ENCODE measurements at places on chromosomes 7 and 10.

- DNase-seq: no peak
Observed at GRCh38 chr10:32906595-32906994, 51.4 kb downstream of the ITGB1 start.

DNA sequence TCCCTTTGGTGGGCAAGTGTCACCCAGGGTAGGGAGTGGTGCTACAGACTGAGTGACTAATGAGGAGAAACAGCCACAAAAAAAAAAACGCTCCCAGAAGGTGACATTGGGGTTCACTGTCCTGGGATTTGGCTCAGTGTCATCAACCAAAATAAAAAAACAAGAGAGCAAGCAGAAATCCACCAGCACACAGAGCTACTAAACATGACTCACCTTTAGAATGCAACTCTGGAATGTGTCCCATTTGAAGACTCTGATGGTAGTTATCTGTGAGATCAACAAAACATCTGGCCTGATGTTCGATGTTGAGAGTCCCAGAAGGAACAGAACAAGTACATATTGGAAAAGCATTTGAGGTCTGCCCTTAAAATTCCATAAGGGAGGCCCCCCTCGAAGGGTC lies 200.3 kb upstream of the LYZL2 start:
- DNase-seq: peak; percentile 53

DNA sequence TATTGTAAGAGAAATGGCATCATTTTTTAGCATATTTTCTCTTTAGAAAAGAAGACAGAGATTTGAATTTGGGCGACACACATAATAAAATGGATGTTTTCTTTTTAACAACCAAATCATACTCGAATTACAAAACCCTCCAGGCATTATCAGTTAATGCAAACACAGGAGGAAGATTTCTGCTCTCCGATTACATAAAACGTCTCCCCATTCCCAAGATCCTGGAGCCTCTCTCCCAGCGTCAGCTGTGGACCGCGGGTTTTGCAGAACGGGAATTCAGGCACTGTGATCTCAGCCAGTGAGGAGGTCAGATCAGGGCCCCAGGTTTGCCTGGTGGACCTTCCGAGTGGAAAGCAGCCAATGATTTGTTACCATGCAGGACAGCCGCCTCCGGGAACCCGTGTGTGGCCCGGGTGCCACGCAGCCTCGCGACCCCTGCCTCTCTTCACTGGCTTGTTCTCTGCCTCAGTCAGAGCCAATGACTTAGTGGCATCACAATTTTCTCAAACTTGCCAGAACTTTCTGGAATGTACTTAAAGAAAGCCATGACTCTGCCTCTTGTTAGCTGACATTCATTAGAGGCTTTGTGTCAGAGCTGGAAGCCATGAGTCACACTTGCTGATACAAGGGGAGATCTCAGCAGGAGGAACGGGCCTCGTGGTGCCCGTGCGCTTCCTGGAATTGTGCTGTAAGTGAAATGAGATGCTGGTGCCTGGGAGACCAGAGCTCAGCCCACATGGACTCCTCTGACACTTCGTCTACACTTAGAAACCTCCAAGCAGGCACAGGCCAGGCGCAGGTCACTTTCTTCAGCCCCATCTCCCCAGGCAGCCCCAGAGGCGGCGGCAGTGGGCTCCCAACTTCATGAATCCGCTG lies 246.1 kb downstream of the KLF6 start:
- peak; percentile 97 for DNase-seq

- no peak for DNase-seq
Observed at GRCh38 chr7:29763266-29763665, 43.0 kb upstream of the WIPF3 start.

DNA sequence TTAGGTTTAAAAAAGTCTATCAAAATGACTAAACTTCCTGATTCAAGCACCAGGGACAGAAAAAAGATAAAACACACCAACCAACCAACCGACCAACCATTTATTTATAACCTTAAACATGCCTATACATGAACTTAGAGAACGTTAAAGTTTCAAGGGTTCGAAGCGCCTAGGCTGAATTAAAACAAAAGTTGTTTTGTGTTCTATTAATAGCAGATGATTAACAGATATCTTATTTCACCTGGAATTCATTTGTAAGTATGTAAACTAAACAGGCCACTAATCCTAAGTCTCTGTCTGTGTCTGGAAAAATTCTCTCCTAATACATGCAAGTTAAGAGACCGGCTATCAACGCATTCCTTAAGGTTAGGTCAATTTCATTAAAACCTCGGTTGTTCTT lies 1.4 kb downstream of the BAIAP2L1 start:
- DNase-seq: no peak

DNA sequence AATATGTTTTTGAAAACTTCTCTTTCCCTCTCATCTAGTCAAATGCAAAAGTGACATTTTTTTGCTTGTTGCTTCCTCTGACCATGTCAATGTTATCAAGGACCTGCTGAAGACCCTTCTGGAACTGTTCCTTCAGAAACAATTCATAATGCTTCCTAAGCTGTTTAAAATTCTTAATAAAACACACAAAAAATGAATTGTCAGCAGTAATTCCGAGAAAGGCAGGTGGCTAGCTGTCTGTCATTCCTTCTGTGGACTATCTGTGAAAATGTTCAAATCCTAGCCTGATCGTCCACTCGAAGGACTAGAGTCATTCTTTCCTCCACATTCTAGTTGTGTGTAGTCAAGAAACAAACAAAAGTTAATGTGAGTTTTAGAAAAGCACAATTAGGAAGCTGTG lies 56.6 kb upstream of the TRIL start:
- DNase-seq: no peak

GRCh38 chr7:28407651-28408050 lies 4.7 kb upstream of the CREB5 start:
- DNase-seq: peak; percentile 65

Data from fibroblast of pulmonary artery (primary cell).